ENCODE measurements at places on chromosomes 16 and 17.

- no peak for DNase-seq
Observed at GRCh38 chr17:59266745-59267144, 46.4 kb downstream of the GDPD1 start.

- no peak for DNase-seq
Observed at GRCh38 chr17:296906-297690, 55.5 kb downstream of the RPH3AL start.

GRCh38 chr17:35345445-35345925 lies 27.9 kb downstream of the SLFN11 start:
- DNase-seq, result no peak

- DNase-seq, result no peak
Observed at GRCh38 chr17:73013301-73013700, 79.2 kb downstream of the SLC39A11 start.

DNA sequence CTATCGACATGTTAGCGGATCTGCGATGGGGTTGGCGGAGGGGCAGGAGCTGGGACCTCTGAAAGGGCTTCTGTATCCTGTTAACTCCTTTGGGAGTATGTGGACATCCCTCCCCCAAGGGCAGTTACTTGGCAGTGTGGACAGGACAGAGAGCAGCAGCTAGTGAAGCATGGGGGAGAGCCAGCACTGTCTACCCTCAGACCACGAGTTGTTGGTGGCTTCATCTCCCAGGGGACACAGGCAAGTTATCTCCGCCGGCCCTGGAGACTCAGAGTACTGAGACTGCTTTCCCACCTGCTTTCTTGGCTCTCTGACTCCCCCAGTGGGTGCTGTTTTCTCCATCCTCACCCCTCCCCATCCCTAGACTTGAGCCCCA lies 5.3 kb upstream of the GFAP start:
- DNase-seq, result no peak

GRCh38 chr16:21950782-21951521 lies 2.2 kb upstream of the UQCRC2 start:
- no peak for DNase-seq

- no peak for DNase-seq
Observed at GRCh38 chr16:2035431-2036199, 8.9 kb downstream of the NHERF2 start.

Measured in stimulated activated CD4-positive, alpha-beta T cell treated with anti-CD3 and anti-CD28 coated beads, Interleukin-12 subunit alpha, Interleukin-12 subunit beta, amount 100 ng/mL, for 4 hours (primary cell).